ENCODE measurements at places on chromosomes 5 and 9.

- no peak for DNase-seq
These were observed 16.7 kb downstream of the NDUFAF2 start for GRCh38 chr5:60961685-60962084.

- no peak for DNase-seq
These were observed 51.7 kb downstream of the PSMB7 start for GRCh38 chr9:124363326-124364096.

GRCh38 chr5:141186897-141187512 lies at the start of gene PCDHB9:
Gene PCDHB9 (plus strand): TSS chr5:141187161. CDS start chr5:141187319, 158 bp downstream.
- no peak for DNase-seq

GRCh38 chr5:140311011-140311467 lies 8.1 kb upstream of the PFDN1 start:
- no peak for DNase-seq

DNA sequence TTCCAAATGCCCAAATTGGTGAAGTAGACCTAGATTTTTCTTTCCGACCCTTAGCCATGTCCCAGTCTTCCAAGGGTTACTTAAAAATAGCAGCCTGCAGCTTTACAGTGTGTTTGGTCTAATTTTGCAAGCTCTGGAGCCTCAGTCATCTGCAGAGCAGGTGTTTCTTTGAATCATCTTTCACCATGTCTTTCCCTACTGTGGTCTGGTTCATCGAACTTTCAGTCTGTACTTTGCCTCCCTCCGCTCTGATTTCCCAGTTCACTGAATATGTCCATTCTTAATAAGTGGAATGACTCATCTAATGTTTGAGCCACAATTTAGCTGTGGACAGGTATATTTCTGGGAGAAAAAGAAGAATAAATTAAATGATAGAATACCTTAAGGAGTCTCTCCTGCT lies 1060.7 kb downstream of the EFNA5 start:
- DNase-seq, result no peak

- DNase-seq, result no peak
These were observed 9.6 kb upstream of the AMBP start for GRCh38 chr9:114087721-114088120.

DNA sequence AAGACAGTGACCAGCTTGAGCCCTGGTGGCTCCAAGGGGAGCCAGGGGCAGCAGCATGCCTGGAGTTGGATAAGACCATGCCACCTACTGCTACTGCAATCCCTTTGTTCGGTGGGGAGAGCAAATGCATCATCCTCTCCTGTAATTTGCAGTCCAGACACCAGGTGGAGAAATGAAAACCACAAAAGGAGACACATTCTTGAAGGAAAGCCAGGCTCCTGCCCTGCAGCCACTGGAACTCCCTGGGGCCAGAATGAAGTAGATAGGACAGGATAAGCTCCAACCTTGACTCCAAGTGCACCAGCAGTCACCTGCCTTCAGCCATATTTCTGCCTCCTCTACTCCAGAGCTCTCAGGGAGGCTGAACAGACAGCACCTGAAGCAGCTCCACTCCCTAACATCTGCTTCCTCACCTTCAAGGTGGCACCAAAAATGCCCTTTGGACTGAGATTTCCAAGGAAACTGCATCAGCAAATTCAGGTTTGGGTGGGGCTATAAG lies 65.1 kb upstream of the IQGAP2 start:
- peak; percentile 66 for DNase-seq

DNA sequence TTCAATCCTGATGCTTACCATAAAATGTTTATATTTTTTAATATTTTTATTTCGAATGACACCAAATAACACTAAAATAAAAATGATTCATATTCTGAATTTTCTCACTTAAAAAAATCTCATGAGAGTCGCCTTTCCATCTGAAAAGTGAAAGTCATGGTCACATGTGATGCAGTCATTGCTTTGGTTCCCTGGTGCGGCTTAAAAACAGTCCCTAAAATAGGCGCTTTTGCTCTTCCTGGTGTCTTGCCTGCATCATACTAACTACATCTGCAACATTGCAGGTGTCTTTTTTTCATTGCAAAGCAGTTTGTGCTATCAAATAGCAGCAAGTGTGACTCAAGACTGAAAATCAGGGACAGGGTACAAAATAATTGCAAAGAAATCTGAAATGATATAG lies 185.2 kb upstream of the NREP start:
- no peak for DNase-seq

- DNase-seq, result no peak
These were observed 56.7 kb upstream of the CLINT1 start for GRCh38 chr5:157915638-157916037.

DNA sequence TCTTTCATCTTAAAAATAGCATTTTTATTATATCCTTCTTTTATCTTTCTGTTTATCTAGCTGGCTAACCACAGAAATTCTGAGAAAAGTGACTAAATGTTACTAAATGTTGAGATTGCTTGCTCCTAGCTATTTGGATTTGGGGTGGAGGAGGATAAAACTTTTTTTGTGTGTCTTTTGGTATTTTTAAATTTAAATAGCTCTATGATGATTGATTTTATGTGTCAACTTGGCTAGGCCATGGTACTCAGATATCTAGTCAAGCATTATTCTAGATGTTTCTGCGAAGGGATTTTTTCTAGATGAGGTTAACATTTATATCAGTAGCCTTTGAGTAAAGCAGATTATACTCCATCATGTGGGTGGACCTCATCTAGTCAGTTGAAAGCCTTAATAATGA lies 75.0 kb downstream of the GCNT1 start:
- DNase-seq, result no peak

Data from CD8-positive, alpha-beta T cell (primary cell).